ENCODE measurements at places on chromosomes 6 and 20.
A peak's percentile ranks its signal among the peaks of the same experiment; 100 is the strongest.

- DNase-seq, result no peak
Measured at GRCh38 chr20:55561259-55561658, 444.1 kb downstream of the CBLN4 start.

DNA sequence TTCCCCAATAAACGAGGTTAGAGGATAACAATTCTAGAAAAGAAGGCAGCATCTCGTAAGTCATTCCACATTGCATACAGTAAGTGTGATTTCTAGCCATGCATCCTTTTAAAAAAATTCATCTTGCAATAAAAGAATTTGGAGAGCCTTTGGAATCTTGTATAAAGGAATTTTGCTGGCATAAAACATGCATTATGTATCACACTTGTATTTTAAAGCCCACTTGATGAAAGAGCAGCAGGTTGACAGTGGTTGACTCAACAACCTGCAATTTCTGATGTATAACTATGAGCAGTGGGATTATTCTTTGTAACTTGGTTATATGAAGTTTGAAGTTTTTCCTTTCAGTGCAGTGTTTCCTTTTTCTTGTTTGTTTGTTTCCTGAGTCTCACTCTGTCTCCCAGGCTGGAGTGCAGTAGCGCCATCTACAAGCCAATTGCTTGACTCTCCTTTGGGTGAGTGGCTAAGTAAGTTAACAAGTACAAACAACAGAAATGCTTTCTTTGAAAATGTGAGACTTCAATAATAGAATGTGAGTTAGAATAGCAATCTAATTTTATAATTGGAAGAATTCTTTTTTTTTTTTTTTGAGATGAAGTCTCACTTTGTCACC, 39.9 kb downstream of the JARID2 start:
- DNase-seq, result no peak

- peak; percentile 53 for DNase-seq
Measured at GRCh38 chr6:109236115-109237076, 141.1 kb downstream of the CEP57L1 start.

DNA sequence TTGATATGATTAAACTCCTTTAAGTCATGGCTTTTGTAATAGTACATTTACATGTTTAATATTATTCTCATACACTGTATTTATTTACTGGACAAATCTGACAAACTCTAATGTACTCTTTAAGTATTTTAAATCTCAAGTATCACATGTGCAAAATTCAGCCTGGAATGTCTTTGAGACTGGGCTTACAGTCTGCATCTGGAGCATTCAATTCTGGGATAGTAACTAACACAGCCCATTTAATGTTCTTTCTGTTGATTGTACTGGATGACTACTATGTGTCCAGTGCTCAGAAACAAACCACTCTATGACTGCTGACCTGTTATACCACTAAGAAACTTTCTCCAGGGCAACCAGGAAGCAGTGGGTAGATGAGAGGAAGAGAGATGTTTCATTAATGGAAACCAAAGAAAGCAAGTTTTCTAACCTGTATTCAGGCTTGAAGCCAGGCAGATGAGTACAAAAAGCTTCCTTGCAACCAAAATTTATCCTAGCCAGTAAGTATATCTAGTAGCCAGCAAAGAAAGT, 26.8 kb downstream of the FBXL4 start:
- DNase-seq, result no peak

GRCh38 chr6:56459030-56459805, 183.5 kb downstream of the DST start:
- no peak for DNase-seq

DNA sequence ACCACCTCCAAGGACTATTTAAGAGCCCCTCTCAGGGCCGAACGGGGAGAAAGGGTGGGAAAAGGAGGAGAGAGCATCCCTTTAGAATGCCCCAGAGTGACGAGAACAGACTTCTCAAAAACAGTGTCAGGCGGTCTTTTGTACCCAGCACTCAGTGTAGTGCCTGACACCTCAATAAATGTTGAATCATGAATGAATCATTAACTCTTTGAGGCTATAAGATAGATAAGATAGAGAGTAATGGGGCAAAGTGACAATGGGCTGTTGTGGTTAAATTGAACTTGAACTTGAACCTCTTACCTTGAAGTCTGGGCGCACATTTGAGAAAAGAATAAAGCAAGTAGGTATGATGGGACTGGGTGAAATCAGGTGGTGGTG, 7.4 kb downstream of the TCF21 start:
- no peak for DNase-seq

GRCh38 chr6:56350628-56351260, 103.4 kb upstream of the COL21A1 start:
- DNase-seq, result no peak

DNA sequence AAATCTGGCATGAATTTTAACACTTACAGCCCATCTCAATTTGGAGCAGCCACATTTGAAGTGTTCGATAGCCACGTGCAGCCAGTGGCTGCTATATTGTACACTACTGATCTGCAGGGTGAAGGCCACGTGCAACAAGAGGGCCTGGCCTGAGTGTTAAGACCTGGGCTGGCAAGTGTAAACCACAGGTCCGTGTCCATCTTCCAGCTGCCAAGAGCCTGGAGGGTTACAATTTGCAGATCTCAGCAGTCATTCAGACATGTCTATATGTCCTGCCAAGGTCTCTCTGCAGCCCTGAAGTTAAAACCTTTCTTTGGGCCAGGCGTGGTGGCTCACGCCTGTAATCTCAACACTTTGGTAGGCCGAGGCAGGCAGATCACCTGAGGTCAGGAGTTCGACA, 14.1 kb downstream of the SGK2 start:
- DNase-seq, result no peak

GRCh38 chr6:36120539-36120938, 9.8 kb upstream of the MAPK13 start:
- DNase-seq, result no peak

DNA sequence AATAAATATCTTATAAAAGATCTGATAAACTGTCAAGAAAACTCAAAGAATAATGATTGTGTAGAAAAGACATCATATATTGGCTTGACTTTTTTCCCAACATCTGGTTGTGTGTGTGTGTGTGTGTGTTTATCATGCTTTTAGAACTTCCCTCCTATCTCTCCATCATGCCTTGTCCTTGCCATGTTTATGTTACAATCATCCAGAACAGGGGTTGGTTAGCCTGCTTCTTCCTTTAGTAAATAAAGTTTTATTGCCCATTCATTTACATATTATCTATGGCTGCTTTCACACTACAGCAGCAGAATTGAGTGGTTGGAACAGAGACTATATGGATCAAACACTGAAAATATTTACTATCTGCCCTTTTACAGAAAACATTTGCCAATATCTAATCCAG, 52.8 kb upstream of the RIPOR2 start:
- DNase-seq, result no peak

DNA sequence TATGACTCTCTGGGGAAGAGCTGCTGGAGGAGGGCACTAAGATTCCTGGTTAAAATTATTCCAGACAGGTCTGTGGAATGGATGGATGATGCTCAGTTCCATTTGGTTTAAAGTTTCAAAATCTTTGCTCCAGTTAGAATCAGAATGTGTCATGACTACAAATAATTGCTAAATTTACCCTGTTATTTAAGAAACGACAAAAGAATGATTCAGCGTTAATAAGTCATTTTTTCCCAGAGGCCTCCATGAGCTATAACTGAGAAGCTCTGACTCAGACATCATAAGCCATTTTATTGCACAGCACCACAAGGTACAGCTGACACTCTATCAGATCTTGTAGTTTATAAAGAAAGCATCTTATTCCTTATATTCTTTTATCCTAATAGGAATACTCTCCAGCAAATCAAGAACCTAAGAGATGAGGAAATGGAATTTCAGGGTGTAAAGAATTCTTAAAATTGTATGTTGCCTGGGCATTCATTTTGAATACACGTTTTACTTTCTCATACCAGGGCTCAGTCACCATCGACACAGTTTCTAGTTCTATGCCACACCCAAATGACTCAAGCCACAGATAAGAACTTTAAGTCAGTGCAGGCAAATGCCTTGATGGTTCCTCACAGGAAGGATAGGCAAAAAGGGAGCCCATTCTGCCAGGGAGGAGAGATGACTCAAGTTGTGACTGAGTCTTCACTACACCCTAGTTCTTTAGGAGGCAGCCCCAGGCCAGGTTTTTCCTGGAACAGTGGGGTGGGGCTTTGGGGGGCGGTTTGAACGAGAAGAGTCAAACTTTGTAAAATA, 636.0 kb downstream of the MMUT start:
- no peak for DNase-seq

GRCh38 chr20:51385646-51386530, 156.6 kb downstream of the NFATC2 start:
- DNase-seq, result peak; percentile 18

DNA sequence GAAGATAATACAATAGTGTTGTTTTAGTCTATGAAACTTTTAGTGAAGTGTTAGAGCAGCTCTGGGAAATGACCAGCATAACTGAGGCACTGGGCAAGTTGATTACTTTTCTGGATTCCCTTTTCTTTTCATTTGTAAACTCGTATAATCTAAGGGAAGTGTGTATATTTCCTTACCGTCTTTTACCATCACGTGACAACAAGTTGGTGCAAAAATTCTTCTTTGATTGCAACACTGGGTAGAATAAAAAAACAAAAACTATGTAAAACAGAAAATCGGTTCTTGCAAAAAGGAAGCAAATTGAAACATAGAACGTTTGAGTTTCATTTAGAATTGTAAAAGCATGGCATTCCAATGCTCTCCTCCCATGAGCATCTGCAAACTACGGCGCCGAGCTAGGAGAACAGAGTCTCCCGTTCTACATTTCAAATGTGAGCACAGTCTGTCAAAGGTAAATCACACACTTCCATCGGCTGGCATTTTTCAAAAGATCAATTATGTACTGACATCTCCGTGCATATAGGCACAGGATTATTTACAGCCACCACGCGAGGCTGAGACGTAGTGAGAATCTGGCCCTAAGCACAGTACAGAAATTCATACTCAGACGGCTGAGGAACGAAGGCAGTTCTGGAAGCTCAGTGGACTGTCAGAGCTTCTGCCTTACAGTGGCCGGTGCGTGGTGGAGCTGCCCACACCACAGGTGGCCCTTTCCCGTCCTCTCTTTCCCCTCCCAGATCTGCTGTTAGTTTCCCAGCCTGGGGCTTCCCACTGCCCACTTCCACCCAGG, 314.0 kb downstream of the BMP7 start:
- DNase-seq, result no peak

DNA sequence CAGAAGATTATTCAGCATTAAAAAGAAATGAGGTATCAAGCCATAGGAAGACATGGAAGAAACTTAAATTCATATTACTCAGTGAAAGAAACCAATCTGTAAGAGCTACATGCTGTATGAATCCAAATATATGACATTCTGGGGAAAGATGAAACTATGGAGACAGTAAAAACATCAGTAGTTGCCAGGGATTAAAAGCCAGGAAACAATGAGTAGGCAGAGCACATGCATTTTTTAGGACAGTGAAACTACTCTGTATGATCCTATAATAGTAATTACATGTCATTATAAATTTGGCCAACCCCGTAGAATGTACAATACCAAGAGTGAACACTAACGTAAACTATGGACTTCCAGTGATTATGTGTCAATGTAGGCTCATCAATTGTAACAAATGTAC, 92.8 kb upstream of the RNF217 start:
- no peak for DNase-seq

- no peak for DNase-seq
Measured at GRCh38 chr6:158545043-158545966, 14.6 kb upstream of the TMEM181 start.

DNA sequence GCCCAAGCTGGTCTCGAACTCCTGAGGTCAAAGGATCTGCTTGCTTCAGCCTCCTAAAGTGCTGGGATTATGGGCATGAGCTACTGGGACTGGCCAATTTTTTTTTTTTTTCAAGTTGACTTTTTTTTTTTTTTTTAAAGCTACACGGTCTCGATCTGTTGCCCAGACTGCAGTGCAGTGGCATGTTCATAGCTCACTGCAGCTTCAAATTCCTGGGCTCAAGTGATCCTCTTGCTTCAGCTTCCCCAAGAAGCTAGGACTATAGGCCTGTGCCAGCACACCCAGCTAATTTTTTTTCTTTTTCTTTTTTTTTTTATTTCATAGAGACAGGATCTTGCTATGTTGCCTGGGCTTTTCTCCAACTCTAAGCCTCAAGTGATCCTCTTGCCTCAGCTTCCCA, 59.5 kb downstream of the NCOA3 start:
- no peak for DNase-seq

DNA sequence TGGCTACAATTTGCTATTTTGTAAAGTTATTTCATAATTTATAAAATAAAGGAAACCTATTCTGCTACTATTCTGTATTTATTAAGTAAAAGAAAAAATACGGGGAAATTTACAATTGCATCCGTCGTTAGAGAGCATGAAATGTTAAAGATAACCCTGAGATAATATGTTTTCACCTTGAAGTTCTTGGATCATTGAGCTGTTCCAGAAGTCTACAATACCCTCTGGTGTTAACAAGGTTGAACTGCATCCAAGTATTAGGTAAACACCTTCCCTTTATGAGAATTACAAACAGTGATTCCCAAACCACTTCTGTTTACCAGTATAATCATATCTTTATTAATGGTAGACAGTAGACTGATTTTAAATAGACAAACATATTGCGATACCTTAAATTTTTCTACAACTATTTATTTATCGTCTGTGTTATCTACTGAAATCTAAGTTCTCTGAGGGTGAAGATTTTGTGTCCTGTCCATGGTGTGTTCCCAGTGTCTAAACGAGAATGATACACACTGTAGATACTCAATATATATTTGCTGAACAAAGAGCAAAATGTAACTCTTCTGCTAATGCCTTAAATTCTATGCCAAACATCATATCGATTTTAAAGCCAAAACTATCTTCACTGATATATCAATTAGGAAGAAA, 28.2 kb downstream of the TBC1D32 start:
- peak; percentile 19 for DNase-seq

DNA sequence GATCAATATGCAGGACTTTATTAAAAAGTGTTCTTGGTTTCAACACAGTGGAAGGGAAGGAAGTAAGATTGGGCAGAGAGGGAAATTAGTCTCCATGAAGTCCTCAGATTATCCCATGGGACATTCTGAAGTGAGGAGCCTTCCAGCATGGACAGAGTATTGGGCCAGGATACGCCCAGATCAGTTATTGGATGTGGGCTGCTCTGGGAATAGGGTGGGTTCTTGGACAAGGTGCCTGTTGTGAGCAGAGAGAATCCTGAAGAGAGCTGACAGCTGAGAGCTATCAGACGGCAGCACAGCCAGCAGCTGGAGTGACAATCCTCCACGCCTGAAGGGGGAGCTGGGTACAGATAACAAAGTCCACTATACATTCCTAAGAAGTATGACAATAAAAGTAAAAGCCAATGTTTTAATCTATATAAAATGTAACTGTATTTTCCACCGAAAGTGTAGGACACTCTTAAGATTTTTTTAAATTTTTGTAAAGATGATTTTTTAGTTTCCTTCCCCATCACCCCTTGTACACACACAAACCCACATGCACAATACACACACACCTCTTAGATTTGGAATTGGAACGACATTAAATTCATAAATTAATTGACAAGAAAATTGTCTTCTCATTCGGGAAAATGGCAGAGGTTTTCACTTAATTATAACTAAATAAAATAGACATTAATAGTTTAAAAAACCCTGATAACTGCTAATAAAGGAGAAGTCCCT, 107.8 kb downstream of the FBXO5 start:
- no peak for DNase-seq

DNA sequence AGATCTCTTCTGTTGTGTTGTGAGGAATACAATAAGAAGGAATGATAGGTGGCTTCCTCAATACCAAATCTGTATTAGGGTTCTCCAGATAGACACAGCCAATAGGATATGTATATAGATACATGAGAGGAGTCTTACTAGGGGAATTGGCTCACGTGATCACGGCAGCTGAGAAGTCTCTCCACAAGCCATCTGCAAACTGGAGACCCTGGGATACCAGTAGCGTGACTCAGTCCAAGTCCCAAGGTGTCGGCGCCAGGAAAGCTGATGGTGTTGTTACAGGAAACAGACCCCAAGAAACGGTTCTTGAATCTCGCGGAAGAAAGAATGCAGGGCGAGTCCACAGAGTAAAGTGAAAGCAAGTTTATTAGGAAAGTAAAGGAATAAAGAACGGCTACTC, 61.4 kb downstream of the SYTL3 start:
- DNase-seq, result no peak

Data from NCI-H1930 (cell line).